Activated CD4-positive, alpha-beta T cell treated with anti-CD3 and anti-CD28 coated beads, Interleukin-2, amount 10 ng/mL, durations not matched to agents 7 days and 5 days (primary cell): ENCODE measurements at places on chromosomes 2 and 18.

DNA sequence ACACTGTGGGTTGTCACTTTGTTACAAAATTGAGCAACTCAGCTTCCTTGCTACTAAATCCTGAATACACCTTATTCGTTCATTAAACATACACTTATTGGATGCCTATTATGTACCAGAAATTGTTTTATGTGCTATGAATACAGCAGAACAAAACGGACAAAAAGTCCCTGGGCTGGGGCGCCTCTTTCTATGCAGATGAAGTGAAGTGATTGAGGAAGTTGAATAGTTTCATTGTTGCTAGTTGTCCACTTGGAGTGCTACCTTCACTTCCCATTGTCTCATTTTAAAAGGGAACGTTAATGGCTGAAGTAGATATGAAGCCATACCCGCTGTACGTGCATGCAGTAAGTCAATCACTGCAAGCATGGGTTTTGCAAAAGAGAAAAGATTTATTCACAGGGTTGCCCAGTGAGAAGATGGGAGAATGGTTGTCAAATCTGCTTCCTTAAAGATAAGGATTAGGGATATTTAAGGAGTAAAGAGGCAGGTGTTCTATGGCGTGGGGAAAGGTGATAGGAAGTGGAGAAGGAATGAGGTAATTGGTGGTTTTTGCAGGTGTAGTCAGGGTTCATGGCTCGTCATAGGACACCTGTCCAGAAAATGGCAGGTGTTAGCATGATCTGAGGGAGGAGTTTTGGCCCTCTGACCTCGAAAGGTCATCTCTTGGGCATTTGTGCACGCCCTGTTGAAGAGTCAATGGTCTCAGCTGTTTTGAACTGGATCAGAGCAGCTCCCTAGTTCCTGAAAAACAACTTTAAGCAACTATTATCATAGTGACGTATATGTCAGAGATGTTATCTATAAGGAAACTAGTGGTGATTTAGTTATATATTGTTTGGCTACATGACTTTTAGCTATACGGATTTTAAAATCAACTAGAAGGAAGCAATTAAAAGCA, 23.5 kb downstream of the TRPM8 start:
- DNase-seq = no peak

GRCh38 chr2:136239079-136239685, 121.2 kb upstream of the CXCR4 start:
- DNase-seq = no peak

- no peak for DNase-seq
These were observed 108.1 kb downstream of the MARCO start for GRCh38 chr2:119049968-119050704.

- no peak for DNase-seq
These were observed 20.5 kb upstream of the TNFAIP6 start for GRCh38 chr2:151336863-151337371.

- no peak for DNase-seq
These were observed 66.3 kb downstream of the MYCN start for GRCh38 chr2:16006537-16007166.

DNA sequence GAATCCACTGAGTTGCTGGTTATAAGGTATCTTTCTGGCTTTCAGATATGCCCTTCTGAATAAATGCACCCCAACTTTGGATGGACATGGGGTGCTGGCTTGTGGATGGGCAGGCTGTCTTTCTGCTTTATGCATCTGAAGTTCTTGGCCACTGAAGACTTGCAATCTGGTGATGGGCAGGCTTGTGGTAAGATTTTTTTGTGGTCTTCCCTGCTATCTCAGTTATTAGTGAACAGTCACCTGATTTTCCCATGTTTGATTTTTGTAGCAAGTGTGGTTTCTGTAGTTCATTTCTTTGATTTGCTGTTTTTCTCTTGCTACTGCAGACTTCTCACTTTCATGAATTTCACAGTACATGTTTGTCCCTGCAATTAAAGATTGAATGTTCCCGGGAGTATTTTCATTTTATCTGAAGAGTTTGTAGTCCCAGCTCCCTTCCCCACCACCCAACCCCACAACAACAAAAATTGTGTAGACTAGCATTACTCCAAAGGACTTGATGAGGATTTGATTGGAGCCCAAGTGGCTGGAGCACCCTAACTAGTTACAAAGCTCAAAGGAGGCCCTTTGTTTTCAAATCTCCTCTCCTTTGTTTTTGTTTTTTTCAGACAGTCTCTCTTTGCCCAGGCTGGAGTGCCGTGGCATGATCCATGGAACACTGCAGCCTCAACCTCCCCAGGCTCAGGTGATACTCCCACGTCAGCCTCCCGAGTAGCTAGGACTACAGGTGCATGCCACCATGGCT, 63.6 kb upstream of the MGAT5 start:
- DNase-seq = no peak
